ENCODE measurements at places on chromosomes 2 and 18.

DNA sequence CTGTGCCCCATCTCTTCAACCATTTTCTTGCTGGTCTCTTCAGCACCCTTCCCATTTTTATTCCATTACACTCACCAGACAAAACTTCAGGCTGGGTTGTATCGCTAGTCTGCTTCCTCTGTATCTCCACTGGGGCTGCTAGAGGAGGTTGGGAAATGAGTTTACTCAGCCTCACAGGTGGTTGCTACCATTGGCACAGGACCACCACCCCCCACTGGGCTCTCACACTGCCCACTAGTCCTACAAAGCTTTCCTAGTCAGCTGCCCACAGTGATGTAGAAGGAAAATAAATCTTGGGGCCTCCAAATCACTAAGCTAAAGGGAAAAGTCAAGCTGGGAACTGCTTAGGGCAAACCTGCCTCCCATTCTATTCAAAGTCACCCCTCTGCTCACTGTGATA lies 12.3 kb upstream of the IL1B start:
- no peak for DNase-seq

DNA sequence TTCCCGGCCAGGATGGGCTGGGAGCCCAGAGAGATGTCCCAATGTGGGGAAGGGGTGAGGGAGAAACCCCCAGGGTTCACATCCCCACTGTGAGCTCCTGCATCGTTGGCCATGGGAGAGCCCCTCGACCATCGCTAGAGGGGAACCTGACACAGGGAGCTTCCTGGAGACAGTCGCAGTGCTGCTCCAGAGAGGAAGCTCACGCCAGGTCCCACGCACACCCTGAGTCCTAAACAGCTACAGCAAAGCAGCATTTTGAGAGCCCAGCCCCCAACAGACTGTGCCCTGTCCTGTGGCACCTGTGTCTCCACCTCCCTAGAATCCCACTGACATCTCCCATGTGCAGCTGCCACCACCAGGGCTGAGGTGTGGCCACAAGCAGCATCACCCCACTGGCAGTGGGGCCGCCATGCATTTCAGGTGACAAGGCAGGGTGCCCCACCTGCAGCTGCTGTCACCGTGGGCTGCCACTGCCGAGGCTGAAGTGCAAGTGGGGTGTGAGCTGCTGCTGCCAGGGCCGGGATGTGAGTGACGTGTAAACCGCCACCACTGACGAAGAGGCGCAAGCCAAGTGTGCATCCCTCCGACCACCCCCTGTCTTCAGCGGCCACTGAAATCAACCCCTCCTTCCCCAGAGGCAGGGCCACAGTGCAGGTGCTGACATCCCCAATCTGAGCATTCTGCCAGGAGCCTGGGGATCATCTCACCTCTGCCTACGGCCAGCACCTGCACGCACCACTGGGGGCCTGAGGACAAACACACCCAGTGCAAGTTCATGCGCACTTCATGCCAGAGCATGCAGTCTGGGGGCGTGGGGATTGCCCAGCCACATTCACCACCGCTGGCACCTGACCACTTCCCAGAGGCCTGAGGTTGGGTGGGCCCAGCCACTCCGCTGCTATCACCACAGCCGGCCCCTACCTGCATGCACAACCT lies 467.7 kb upstream of the SALL3 start:
- DNase-seq: no peak

DNA sequence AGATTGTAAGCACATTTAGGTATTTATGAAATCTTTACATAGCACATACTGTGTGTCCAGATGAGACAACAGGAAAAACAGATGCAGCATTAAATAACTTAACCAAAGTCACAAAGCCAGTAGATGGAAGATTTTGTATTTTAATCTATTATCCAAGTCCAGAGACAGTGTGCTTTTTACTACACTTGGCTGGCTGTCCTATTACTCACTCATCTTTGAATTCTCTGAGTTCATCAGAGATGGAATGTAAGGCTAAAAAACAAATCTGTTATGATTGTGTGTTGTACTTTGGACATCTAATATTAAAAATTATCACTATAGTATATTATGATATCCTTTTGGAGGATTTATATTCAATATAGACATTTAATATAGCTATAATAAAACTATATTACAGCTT lies 1189.4 kb downstream of the DSC3 start:
- DNase-seq: no peak

DNA sequence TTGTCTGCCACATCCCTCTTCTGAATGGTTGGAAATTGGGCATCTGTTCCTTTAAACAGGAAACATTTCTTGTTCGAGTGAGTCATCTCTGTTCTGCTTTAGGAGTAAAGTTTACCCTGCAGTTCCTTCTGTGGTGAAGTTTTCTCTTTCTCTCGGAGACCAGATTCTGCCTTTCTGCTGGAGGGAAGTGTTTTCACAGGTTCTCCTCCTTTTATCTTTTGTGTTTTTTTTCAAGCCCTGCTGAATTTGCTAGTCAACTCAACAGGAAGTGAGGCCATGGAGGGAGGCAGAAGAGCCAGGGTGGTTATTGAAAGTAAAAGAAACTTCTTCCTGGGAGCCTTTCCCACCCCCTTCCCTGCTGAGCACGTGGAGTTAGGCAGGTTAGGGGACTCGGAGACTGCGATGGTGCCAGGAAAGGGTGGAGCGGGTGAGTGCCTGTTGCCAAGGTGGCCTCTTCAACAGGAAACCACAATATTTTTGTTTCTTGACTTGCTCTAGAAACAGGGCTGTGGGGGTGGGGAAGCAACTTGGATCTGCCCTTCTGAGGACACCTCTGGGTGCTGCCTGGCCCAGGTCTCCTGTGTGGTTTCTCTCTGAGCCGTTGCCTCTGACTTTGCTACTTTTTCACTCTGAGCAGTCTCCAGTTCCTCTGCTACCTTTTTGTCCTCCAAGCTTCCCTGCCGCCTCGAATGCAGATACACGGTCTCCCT lies 2.2 kb upstream of the CASP8 start:
- DNase-seq: no peak

DNA sequence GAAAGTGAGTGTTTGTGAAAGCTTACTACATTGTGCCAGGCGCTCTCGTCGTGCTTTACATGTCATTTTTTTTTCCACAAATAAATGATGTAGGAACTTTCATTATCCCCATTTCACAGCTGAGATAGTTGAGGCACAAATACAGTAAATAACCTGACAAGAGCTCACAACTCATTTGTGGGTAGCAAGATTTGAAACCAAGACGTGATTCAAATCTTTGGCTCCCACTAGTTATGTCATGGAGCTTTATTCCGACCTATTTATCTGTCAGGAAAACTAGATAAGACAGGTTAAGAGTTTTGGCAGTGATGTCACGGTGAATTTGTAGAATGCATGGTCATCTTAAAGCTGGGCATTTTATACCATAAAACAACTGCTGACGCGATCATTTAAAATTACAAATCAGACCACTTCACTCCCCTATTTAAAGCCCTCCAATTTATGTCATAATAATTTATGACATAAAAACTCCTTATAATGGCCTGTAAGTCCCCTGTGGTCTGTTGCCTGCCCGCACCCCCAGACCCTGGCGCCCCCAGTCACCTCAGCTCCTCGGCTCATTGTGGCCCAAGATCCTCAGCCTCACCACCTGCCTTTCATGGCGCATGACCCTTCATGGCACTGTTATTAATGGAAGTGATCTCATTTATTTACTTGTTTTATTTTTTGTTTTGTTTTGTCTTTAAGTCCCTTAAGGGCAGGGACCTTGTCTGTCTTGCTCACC lies 678 bp upstream of the ZNF24 start:
- DNase-seq: no peak
